CD4-positive, alpha-beta T cell treated with Interleukin-6 at 100 ng/mL for 8 hours (primary cell): ENCODE measurements at places on chromosomes 2 and 18.

GRCh38 chr18:76414936-76415621 lies 80.0 kb downstream of the ZNF516 start:
- DNase-seq, result no peak

GRCh38 chr2:104078431-104079157 lies 775.3 kb upstream of the POU3F3 start:
- DNase-seq, result no peak

GRCh38 chr2:2560374-2561015 lies 229.4 kb upstream of the MYT1L start:
- no peak for DNase-seq

DNA sequence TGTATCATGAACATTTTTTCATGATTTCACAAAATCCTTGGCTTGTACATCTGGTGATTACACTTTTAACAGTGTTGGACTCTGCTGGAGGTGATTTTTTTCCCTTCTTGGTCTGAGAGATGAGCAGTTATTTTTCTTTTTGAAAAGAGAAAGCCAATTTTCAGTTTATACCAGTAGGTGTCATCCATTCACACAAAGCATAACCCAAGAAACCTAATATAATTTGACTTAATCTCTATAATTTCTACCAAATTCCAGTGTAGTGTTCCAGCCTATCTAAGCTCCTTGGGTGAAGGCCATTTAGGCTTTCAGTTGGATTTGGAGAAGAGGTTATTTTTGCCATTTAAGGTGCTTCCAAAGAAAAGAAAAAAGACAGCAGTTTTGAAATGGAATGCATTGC lies 7.7 kb upstream of the ICOS start:
- no peak for DNase-seq

DNA sequence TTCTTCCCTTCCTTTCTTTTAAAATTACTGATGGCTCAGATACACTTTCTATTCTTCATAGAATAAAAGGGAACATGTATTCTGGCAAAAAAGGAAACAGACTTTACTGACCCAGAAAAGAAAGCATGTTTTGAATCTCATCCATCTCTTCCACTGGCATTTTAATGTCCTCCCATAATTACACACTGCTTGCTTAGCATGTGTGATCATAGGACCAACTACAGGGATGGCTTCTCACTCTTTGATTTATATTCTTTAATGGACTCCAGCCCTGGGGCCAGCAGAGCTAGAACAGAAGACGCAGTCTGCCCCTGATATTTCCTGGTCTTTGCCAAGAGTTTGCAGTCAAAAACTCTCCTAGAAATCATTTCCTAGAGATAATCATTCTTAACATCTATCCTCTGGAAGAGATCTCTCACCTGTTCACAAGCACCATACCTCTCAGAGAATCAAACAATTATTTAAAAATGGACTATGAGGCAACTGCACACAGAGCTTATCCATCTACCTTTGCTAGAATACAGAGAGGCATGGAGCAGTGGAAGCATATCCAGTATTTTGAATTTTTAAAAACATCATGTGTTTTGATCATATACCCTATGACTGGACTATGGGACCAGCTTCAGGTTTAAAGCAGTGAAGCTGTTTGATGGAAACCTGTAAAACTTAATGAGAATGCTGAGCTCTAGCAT lies 429.1 kb downstream of the NRXN1 start:
- no peak for DNase-seq

- no peak for DNase-seq
Observed at GRCh38 chr2:65800998-65801397, 368.6 kb upstream of the SPRED2 start.

DNA sequence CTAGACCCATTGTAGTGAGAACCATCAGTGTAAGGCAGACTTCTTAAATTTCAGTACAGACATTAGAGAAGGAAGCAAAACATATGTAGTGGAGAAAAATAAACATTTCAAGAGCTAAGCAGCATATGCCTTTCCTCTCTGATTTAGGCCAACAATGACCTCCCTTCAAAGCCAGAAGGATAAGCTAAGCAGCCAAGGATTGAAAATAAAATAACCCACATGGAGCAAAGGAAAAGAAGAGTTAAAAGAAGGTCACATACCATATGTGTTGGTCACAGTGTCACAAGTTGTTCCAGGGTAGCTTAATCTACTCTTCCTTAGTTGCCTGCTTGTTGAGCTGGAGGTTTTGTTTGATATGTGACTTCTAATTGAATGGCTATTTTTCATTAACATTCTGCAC lies 15.6 kb upstream of the LAMA1 start:
- DNase-seq, result no peak

- no peak for DNase-seq
Observed at GRCh38 chr2:10161206-10161931, 38.8 kb downstream of the RRM2 start.

GRCh38 chr18:26307161-26307773 lies 81.0 kb downstream of the TAF4B start:
- peak; percentile 4 for DNase-seq

DNA sequence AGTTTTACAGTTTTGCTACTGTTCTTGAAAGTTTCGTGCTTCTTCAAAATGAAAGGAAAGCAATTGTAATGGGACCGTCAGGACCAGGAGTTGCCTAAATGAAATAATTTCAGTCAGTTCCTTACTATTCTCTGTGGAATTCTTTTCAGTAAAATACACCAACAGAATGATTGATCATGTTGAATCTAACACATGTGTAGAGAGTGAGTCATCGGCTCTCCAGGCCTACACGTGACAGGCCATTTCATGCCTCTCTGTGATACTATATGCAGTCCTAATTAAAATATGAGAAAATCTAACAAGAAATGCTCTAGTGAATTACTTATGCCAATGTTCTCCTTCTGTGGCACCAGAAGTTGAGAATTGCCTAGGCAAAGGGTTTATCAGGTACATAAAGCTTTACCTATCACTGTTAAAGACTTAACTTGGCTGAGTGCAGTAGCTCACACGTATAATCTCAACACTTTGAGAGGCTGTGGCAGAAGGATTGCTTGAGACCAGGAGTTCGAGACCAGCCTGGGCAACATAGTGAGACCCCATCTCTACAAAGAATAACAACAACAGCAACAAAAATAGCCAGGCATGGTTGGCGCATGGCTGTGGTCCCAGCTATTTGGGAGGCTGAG lies 199.4 kb downstream of the LRRTM1 start:
- no peak for DNase-seq

DNA sequence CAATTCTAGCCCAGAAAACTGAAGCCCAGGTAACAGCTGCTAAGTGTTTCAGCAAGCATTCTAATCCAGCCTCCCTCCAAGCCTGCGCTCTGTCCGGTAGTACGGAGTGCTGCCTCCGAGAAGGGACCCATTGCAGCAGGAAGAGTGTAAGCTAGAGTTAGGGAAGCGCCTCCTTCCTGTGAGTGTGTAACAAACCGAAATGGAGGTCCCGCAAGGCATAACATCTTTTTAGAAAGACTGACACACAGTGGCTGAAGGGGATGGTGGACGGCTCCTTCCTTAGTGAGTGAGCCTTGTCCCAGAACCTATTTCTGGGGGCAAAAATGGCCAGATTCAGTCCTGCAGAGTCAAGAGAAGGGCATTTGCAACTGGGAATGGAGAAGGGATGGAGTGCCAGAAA lies 12.2 kb downstream of the PKDCC start:
- no peak for DNase-seq

- no peak for DNase-seq
Observed at GRCh38 chr2:211709389-211709788, 829.2 kb downstream of the ERBB4 start.
